Hindlimb muscle (tissue), 1 donor: ENCODE measurements at places on chromosomes 3 and 15.

DNA sequence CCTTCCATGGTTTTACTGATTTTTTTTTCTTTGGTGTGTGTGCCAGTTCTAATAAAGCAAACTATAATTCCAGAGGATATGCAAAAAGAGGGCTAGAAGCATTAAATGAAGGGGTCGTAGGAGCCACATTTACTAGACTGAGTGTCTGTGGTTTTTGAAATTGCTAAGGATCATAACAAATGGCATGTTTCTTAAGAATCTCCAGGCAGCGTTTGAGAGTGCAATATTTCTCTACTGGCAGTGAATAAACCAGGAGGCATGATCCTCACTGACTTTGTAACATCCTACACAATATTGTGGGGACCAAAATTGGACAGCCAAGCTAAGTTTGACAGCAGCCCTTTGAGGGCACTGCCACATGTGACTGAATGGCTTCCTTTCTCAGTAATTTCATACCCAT is 115.9 kb upstream of the CCNL1 start:
- no peak for DNase-seq

DNA sequence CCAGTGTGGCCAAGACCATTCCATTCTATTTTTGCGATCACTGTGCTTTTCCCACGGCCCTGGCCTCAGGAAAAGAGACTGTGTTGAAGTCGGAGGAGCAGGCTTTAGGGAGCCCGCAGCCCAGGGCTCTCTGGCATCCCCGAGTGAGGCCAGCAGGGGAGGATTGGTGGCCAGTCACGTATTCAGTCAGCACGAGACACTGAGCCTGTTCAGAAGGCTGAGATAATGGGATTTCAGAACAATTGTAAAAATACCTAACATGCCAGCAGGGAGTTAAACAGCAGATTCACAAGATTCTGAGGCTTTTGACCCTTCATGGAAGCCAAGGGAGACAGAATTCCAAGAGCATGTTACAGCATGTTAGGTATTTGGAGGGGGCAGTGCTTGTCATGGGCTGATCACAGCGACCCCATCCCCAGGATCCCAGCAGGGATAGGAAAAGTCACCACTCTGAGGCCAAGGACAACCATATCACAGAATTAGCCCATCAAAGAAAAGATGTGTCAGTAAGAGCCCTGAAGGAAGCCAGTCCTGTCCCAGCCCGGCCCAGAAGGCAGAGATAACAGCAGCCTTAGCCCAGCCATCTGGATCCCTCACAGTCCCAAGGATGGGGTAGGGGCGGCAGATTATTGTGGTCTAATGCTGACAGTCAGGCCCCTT is 40.6 kb downstream of the AMOTL2 start:
- no peak for DNase-seq

DNA sequence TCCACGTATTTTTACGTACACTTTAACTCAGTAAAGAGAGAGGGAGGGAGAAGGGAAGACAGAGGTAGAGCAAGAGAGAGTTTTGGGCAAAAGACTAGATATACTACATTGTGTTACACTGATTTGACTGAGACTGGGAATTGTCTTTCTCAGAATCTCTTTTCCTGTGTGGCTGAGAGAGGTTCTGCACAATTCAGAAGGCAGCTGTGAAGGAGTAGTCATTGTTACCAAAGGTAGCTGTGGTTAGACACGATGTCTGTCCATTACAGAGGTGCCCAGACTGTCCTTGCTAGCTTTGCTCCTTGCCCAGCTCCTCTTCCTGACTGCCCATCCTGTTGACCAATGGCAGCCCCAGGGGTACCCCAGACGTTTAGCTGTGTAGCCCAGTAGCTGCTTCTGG is 577.5 kb upstream of the CBLB start:
- no peak for DNase-seq

DNA sequence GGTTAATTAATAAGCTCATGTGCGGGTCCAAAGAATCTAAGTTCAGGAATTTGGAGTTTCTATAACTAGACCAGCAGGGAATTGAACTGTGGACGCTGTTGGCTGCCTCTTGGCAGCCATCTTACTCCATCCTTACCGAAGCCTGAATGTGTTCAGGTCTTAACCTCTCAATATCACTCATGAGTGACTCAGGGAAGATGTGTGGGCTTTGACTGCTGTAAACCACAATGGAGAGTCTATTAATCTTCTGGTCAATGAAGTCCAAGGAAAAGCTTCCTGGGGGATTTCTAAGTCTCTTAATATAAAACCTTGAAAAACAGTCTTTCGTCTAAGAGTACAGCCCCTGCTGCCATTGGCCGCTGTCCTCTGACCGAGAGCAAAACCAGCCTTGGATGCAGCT is 46.7 kb upstream of the OXTR start:
- no peak for DNase-seq

GRCh38 chr15:37053166-37053565 is 47.2 kb downstream of the MEIS2 start:
- no peak for DNase-seq

GRCh38 chr15:38652998-38653397 is 88.4 kb upstream of the RASGRP1 start:
- no peak for DNase-seq

GRCh38 chr3:97935842-97936241 is 36.4 kb downstream of the RIOX2 start:
- no peak for DNase-seq

DNA sequence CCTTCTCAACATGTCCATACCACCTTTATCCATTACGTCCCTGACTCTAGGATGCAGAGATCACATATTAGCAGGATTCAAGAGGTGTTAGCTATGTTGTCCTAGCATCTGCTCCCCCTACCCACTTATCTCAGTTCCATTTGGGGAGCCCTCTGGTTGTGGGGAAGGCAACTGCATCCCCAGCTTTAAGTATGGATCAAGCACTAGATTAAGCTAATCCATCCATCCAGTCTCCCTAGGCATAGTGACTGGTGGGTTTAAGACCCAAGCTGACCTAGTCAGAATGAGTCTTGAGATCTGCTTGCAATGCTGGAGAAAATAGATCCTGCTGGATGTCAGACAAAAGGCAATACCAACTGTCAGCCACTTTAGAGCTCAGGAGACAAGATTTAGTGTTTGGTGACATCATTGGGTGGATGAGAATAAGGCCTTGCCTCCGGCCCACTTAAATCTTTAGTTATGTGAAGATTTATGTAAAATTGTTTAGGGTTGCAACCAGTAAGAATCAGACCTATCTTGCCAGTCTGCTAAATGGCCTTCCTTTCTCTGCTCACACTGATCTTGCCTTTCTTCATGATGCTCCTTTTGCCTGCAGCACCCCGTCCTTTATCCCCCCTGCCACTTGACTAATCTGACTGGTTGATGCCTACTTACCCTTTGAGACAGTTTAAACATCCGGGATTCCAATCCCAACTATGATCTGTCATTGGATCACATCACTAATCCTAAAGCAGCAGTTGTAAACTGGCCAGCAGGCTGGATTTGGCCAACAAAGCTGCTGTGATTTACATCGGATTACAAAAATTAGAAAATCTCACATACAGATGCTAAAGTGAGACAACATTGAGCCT is 2.1 kb upstream of the ISY1 start:
- no peak for DNase-seq

DNA sequence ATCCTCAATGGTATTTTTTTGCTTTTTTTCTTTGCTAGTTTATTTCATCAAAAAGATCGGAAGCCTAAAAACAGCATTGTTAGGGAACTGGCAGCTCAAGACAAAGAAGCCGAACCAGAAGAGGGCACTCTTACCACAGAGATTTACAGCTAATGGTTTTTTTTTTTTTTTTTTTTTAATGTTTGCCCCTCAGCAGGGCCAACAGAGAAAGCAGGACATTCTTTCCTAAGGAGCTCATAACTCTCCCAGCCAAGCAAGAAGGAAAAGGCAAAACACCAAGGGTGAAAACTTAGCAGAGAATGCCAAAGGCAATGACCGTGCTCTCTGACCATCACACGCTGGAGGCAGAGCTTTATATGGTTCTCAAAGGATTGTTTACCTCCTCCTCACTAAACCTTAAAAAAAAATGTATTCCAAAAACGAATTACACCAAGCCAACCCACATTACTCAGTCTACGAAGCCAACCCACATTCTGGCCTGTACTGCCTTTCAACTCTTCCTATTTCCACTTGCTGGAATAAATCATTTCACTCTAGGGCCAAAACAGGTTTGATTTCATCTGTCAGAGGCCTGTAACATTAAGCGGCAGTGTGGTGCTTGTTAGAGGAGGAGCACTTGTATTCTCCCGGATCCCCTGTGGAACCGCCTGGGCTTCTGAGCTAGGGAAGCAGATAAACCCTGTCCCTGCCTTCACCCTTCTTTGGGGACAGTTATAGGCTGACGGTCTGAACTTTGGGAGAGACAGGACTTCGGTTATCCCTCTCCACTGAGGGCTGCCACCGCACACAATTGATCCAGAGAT is 35.6 kb upstream of the GYG1 start:
- DNase-seq, result peak; percentile 69

GRCh38 chr3:129611446-129611800 is 4.9 kb upstream of the PLXND1 start:
- no peak for DNase-seq

- DNase-seq, result peak; percentile 24
These were observed at the start of gene CHRNB4 for GRCh38 chr15:78641102-78641748. CHRNB4 (minus strand) TSS chr15:78641210; CDS start chr15:78641133, 77 bp downstream.

DNA sequence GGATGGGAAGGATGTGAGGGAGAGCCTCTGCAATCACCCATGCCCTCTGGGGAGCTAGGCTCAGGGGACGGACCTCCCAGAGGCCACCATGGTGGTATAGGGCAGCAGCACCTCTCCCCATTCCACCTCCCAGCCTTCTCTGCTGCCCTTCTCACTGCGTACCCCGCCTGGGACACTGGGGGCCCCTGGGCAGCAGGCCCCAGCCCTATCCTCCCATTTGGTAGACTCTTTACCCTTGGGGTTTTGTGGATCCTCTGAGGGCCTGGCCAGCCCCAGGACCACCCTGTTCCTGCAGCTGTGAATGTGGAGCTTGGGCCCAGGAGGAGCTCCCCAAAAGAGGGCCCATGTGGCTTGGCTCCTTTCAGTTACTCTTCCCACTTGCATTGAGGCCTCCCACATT is 131.9 kb downstream of the DNAJB8 start:
- DNase-seq, result no peak

DNA sequence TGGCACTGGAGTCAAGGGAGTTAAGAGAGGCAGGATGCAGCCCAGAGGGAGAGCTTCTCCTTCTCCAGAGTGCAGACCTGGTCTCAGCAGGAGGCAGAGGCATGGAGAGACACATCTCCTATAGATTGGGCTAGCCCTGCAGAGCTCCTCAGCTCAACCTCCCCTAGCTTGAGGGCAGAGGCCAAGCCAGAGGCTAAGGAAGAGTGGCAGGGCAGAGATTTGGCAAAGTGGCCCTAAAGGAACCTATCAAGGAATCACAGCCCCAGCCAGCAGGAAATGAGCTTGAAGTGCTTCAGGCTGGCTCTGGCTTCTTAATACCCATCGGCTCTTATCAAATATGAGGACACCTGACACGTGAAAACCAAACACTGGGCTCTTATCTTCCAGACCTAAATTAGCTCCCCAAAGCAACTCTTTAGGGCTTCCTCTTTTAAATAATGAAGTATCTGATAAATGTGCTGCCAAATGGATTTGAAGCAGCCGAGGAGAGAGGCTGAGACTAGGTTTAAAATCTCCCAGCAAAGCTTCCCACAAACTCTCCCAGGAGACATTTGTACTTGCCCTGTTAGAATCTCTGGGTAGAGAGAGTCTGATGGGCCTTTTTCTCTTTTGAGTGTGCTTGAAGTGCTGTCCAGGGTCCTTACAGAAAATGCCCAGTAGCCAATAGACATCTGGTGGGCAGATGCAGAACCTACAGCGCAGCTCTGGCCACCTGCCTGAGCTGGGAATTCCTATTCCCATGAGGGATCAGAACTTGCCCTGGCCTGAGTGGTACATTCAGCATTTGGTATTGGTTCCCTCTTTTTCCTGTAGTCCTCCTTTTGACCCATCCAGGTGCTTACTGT is 271.4 kb downstream of the CLSTN2 start:
- DNase-seq, result peak; percentile 9

GRCh38 chr3:58609990-58610389 is 32.8 kb upstream of the FAM107A start:
- DNase-seq, result no peak

GRCh38 chr3:120498556-120499346 is 48.0 kb upstream of the FSTL1 start:
- DNase-seq, result peak; percentile 59

DNA sequence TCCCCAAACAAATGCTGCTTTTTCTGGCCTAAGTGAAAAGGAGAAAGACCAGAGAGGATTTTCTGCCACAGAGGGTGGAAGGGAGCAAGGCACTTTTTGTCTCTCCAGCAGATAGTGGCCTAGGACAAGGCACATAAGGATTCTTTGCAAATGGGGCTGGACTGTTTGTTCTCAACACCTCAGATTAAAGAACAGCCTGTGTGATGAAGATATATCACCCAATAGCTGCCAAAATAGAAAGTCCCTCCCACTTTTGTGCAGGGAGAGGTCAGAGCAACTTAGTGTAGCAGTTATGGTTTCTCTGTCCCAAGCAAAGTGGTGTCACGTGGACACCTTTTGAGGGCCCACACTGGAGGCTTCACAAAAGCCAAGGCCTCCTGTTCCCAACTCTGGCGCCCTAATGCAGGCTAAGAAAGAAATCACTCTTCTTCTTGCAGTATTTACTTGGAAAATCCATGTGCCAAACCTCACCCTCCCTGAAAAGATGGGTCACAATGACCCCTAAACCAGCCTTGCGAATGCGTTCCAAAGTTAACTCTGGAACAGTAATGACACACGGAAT is 84.9 kb downstream of the LRIG1 start:
- no peak for DNase-seq

GRCh38 chr3:191387441-191388077 is 57.2 kb upstream of the UTS2B start:
- DNase-seq, result no peak

- no peak for DNase-seq
These were observed 22.0 kb downstream of the STARD5 start for GRCh38 chr15:81301815-81302399.

GRCh38 chr15:60003243-60004008 is 685 bp upstream of the FOXB1 start:
- no peak for DNase-seq

GRCh38 chr3:50122071-50122470 is 33.1 kb upstream of the SEMA3F start:
- no peak for DNase-seq

DNA sequence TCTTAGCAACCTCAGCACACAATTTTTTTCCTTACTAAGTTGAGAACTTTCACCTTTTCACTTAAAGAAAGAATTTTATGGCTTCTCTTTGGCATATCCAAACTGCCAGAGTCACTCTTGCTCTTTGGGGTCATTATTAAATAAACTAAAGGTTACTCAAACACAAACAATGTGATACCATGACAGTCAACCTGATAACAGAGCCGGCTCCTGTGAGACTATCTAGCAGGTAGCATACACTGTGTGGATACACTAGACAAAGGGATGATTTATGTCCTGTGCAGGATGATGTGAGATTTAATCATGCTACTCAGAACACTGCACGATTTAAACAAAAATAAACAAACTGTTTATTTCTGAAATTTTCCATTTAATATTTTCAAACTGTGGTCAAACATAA is 35.6 kb downstream of the LRRFIP2 start:
- no peak for DNase-seq

DNA sequence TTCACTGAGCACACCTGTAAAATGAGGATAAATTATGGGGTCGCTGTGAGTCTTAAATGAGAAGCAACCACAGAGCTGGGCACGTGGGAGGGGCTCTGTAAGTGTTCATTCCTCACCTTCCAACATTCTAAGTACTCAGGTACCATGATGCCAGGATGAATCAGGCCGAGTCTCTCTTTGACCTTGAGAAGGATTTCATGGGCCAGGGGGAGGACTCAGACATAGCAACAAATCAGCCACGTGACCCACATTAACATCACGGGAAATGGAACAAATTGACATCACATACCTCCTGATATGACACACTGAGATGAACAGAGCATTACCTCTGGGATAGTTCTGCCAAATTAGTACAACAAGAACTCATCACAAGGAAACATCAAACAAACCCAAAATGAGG is 35.2 kb upstream of the USP3 start:
- DNase-seq, result no peak
